ENCODE measurements at places on chromosomes 5 and 9.

GRCh38 chr5:154523709-154524108 lies 45.7 kb upstream of the HAND1 start:
- no peak for DNase-seq

- DNase-seq = no peak
These were observed 28.9 kb downstream of the SEMA4D start for GRCh38 chr9:89469003-89469402.

DNA sequence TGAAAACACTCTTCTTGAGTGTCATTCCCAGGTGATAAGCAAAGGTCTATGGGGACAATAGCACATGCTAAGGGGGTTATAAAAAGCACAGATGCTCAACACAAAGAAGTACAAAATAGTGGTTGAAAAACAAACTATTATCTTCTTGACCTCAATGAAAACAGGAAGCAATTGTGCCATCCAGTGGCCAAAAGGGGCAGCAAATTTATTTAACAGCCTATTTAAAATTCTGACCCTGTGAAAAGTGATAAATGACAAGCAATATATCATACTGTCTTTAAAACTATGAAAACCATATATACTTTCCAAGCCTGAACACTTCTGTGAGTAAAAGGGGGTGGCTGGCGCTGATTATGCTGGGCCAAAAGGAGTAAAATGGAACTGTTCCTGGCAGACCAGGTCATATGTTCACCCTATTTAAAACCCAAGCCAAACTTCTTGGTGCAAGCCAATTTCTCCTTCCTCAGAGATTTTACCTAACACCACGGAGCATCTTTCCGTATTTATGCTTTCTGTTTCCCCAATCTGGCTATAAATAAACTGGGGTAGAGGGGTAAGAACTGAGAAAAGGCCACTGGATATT lies 29.7 kb downstream of the TEX10 start:
- DNase-seq = no peak

DNA sequence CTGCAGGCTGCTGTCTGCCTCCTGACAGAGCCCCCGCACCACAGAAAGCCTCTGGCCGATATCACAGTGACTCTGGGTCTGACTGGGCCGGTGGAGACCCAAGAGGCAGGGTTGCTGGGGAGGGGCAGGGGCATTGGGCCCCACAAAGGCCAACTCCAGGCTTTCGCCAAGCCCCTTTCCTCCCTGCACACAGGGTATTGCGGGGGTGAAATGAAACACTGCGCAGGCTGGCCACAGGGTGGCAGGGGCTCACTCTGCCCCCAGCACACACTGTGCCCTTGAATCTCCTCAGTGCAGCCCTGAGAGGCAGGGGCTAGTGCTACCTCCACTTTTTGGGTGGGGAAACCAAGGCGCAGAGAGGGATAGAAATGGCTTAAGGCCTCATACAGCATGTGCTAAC lies 44.6 kb downstream of the BARX1 start:
- DNase-seq = no peak

DNA sequence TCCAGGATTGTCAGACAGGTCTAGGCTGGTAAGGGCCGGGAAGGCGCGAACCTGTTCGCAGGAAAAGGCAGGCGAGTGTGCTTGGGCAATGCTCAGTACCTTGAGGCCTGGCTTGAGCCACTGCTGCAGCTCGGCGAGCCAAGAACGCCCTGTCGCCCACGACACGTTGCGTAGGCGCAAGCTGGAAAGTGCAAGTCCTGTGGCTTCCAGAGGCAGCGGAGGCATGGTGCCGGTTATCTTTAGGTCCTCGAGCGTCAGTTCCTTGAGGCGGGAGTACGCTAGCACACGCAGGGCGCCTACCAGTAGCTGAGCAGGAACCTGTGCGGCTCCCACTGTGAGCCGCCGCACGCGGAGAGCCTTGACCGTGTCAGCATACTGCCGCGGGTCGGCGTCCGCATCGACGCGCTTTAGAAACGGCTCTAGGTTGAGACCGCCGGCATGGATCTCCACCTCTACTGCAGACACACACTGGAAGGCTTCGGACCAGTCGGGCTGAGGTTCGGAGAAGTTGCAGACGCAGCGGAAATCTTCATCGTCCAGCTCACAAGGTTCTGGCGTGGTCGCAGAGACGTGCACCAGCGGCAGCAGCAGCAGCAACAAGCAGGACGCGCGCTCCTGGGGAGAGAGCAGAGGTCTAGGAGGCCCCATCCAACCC lies 482 bp downstream of the CD14 start:
- DNase-seq = peak; percentile 30

GRCh38 chr5:54915466-54916027 lies 69.8 kb downstream of the ESM1 start:
- DNase-seq = no peak

DNA sequence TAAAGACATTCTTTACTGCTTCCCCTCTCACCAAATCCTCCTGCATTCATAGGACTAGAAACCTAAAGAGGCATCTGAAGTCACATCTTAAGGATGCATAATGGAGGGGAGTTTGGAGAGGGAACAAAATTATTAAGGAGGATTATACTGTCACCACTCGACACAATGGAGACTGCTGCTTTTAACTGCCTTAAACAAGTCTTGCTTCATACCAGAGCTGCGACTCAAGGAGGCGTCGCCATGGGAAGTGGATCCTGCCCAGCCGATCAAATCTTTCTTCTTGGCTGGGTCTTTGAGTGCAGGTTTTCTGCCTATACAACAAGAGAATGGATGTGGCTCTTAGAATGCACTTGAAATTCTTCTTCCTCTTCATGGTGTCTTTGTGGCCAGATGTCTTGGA lies 66.7 kb upstream of the FOXE1 start:
- DNase-seq = no peak

GRCh38 chr5:181235689-181236366 lies 7.9 kb downstream of the RACK1 start:
- DNase-seq = no peak

GRCh38 chr9:131661568-131662288 lies 78.1 kb downstream of the RAPGEF1 start:
- peak; percentile 59 for DNase-seq

DNA sequence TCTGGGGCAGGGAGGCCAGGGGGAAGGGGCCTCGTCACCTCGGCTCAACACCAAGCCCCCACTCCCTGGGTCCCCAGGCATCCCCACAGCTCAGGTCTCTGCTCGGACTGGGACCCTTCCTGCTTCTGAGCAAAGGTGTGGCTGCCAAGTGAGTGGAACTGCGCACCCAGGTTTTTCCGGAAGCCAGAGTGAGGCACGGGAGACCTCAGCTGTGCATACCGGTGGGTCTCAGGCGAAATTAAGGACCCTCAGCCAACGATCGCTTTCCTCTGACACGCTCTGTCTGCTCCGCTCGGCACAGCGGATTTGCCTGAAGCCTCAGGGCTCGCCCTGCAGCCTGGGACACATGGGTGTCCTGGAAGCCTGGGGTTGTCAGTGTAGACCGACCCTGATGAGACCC lies 41.0 kb upstream of the IRX4 start:
- DNase-seq = no peak

GRCh38 chr9:98958271-98958984 lies 14.7 kb downstream of the COL15A1 start:
- no peak for DNase-seq

- no peak for DNase-seq
These were observed 127.5 kb downstream of the RFK start for GRCh38 chr9:76266649-76267283.

GRCh38 chr9:118482306-118482705 lies 778.1 kb downstream of the TLR4 start:
- DNase-seq = no peak

DNA sequence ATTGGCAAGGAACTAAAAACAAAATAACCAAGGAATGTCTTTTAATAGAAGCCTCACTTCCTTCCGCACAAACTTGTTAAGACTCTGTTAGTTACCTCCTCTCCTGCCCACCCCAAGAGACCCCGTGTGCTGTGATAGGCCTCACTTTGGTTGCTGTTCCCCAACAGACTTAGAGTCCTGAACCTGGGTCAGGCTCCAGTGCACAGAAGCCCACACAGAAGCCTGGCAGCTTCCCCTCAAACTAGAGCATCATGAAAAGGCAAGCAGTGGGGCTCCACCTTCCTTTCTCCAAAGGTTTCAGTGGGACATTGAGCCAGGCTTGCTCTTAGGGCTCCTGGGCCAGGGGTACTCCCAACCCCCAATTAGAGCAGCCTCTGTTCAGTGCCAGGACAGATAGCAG lies 230.5 kb downstream of the ESM1 start:
- no peak for DNase-seq

DNA sequence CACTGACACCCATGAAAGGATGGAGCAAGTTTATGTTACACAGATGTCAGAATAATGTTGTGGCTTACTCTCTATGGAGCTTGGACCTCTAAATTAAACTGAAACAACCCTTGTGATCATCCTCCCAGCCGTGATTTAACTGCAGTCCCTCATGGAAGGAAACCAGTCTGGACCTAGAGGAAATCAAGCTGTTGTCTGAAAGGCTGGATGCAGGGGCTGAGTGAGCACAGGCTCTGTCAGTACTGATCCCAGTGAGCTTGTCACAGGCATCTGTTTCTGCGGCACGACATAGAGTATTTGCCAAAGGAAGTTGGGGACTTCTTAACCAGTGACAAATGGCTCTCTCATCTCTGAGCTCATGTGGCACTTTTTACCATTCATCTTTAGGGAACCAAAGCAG lies 282.9 kb upstream of the MAP3K1 start:
- no peak for DNase-seq

DNA sequence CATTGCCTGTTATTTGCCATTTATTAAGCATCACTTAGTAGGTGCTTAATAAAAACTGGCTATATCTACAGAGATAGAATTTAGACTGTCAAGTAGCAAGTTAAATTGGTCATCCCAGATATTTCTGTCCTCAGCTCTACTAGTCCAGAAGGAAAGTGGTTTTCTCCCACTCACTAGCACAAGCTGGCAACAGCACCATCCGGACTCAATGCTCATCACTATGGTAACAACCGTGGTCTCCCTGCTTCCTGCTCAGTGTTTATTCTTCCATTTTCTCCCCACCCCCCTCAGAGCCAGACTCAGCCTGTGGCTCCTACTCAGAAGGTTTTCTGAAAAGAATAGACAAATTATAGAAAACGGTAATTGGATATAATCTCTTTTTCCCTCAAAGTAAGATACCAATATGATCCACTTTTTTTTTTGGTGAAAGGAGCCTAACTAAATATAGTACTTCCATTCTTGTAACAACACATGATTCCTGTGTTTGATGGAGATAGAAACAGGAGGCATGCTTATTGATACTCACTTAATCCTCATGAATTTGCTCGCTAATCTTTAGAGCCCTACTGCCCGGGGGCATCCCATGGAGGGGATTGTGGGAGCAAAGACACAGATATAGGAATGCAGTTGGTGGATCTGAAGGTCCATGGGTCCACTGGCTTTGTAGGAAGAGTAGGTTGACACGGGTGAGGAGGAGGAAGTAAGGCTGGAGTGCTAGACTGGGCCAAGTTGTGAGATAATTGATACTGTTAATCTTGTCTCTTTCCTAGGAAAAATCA lies 191.4 kb downstream of the MAN2A1 start:
- no peak for DNase-seq

- no peak for DNase-seq
These were observed 799.9 kb upstream of the TYRP1 start for GRCh38 chr9:11893331-11893730.

DNA sequence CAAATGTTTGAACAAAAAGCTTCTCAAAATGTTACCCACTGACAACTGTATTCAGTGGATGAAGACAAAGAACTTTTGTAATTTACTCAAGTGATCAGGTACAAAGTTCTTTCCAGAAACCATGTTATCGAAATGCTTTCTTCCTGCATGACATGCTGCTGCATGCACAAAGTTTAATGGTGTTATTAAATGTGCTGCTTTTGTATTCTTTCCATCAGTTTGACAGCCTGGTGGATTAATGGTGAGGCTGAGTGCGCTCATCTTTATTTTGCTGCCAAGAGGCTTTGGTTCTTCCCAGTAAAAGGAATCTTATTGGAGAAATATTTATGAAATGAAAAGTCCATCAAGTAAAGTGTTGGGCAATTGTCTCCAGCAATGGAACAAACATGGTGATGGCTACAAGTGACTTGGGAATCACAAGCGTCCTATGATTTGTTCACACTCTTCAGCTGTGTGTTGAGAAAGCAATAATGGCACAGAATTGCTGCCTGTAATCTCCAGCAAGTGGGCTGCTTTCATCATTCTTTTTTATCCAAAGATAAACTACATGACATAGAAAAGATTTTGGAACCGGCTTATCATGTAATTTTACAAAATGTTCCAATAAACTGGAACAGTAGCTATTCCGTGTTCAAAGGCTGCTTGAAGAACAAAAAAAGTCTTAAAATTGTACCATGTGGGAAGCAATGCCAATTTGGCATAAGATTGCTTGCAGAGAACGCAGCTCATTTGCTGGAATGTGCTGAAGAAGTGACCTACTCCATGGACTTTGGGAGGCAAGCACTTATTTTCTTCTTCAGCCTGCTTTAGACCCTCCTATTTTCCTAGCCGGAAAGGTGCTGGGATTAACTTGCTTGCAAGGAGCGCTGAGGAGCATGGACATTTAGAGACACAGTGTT lies 153.1 kb downstream of the HSD17B3 start:
- DNase-seq = no peak

DNA sequence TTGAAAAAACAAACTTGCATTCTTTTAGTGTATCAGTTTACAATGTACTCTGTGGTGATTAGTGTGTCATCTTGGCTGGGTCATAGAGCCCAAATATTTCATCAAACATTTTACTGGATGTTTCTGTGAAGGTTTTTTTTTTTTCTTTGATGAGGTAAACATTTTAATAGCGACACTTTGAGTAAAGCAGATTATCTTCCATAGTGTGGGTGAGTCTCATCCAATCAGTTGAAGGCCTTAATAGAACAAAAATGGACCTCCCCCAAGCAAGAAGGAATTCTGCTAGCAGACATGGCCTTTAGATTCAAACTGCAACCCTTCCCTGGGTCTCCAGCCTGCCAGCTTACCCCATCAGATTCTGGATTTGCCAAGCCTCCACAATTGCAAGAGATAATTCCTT lies 72.5 kb downstream of the FSTL4 start:
- DNase-seq = no peak
